ENCODE measurements at places on chromosomes 12 and 14. TPM values are rescaled to one million over a fixed set of nuclear protein-coding genes. Genes with fewer than 3 reads are reported as not detected.

RAD9B gene
- not detected for total RNA-seq

ASB2 gene
- total RNA-seq = not detected

PTPRQ gene
- total RNA-seq = 0.10 TPM

HOXC4 gene
- total RNA-seq = not detected

IL31 gene
- not detected for total RNA-seq

LMNTD1 gene
- total RNA-seq = not detected

Data from cardiac ventricle fibroblast (primary cell).